ENCODE measurements at places on chromosomes 13 and 19.

DNA sequence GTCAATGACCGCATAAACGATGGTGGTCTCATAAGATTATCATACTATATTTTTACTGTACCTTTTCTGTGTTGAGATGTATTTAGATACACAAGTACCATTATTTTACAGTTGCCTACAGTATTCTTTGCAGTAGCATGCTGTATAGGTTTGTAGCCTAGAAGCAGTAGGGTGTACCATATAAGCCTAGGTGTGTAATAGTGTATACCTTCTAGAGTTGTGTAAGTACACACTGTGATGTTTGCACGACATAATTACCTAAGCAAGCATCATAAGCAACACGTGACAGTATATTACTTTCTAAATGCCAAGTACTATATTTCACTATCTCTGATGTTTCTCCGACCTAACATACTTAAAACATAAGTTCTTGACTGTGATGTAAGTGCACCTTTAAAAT, 2.7 kb downstream of the LPAR6 start:
- no peak for DNase-seq

GRCh38 chr13:85847012-85847411, 47.8 kb upstream of the SLITRK6 start:
- DNase-seq, result no peak

- DNase-seq, result no peak
These were observed 1321.8 kb upstream of the PCDH9 start for GRCh38 chr13:68551701-68552522.

- no peak for DNase-seq
These were observed 132.9 kb downstream of the RAP2A start for GRCh38 chr13:97566907-97567306.

DNA sequence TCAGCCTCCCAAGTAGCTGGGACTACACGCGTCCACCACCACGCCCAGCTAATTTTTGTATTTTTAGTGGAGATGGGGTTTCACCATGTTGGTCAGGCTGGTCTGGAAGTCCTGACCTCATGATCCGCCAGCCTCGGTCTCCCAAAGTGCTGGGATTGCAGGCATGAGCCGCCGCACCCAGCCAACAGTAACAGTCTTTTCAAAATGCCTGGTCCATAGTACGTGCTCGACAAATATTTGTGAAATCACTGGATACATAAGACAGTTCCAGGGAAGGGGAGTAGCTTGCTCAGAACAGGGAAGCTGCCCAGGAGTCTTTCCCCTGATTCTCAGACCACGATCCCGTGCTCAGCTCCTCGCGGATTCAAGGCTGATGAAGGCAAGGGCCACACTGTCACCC, 30.5 kb downstream of the CACNG6 start:
- DNase-seq, result no peak

Data from HL-60 (cell line).